ENCODE measurements at places on chromosomes 1 and 21. TPM values are rescaled to one million over a fixed set of nuclear protein-coding genes. Genes with fewer than 3 reads are reported as not detected.
A peak's percentile ranks its signal among the peaks of the same experiment; 100 is the strongest.

Gene C1QB
- total RNA-seq = not detected

Gene NHLH1
- total RNA-seq = not detected

Gene NTMT2
- total RNA-seq = not detected

Gene TMPRSS15
- total RNA-seq = not detected

GRCh38 chr1:110890474-110891196, 17.7 kb downstream of the CD53 start:
- DNase-seq = no peak

Gene CYP4Z1
- not detected for total RNA-seq

DNA sequence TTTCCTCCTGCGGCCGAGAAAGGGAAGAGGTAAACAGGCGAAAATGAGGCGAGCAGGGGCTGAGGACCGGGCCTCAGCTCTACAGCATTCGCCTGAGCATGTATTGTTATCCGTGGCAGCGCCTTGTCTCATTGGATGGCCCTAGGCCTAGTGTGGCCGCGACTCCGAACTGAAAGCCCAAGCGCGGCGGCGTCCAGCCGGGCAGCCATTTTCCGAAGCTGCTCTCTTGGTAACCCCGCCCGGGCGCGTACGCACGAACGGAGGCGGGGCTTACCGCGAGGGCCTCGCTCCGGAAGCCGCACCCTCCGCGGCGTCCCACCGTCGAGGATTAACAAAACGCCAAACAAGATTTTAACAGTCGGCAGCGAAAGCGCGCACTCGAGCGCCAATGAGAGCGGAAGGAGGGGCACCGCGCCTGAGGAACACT, 797 bp upstream of the USP1 start:
- DNase-seq = peak; percentile 99

Gene COL9A2
- total RNA-seq = 0.89 TPM

GRCh38 chr1:191953526-191953925, 204.7 kb upstream of the RGS18 start:
- no peak for DNase-seq

- DNase-seq = no peak
Measured at GRCh38 chr1:91171898-91172297, 150.1 kb upstream of the ZNF644 start.

DNA sequence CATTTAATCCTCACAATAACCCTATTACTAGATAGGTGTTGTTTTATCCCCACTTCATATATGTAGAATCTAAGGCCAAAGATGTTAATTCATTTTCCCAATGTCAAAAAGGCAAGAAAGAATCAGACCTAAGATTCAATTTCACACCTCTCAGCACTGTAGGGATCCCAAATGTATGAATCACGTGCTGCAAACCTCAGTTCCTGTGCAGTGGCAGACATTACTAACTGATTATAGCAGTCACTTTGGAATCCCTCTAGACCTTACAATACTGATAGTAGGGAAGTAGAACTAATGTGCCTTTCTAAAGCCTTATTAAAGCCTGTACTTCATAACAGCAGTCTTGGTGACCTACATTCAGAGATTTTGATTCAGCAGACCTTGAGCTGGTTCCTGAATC, 2.3 kb downstream of the C1orf87 start:
- peak; percentile 42 for DNase-seq

DNA sequence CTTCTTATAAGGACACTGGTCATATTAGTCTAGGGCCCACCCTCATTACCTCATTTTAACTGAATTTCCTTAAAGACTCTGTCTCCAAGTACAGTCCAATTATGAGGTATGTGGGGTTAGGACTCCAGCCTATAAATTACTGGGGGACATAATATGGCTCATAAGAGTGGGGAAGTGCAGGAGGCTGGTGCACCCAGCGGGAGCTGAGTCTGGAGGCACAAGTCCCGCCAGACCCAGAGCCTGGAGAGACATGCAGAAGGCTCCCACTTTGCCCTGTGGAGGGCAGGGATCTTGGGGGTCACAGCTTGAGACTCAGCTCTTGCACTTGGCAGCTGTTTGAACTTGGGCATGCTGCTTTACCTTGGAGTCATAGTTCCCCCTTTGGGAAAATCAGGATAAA, 250.4 kb downstream of the RHOU start:
- DNase-seq = no peak

DNA sequence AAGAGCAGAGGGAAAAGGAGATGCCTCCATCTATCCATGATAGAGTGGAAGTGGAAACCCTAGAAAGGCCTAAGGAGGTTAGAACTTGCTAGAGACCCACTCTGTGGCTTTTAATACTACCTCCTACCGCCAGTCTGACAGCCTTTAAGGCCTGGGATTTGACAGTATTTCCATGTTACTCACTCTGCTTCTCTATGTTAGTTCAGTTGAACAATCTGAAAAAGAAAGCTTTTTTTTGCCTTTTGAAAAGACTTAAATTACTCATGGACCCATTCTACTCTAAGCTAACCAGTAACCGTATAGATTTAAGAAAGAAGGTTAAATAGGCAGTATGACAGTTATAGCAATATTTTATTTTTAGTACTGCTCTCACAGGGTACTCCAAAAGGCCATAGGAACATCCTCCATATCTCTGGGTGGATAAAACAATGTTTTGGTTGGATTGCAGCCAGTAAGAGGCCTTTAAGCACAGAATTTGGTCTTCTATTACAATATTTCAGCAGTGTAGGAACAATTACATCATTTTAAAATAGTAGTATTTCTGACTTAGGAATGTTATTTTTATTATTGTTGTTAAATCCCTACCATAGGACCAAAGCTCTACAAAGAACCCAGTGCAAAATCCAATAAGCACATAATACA, 15.9 kb upstream of the GPR25 start:
- DNase-seq = no peak

- DNase-seq = peak; percentile 78
Measured at GRCh38 chr1:97340951-97341350, 579.9 kb downstream of the DPYD start.

- DNase-seq = peak; percentile 38
Measured at GRCh38 chr21:33451634-33452071, 28.1 kb downstream of the TMEM50B start.

DNA sequence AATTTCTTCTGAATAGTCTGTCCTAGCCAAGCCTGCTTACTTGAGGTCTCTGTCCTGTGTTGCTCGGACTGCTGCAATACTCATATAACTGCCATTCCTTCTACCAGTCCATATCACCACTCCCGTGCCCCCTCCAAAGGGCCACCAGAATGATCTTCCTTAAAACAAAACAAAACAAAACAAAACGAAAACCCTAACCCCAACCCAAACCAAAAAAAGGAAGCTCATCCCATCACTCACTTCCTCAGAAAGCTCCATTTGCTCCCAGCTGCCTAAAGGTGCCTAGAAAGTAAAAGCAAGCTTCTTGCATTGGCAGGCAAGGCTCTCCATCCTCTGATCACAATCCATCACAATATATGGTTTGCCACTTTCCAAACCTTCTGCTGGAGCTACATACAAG, 20.3 kb downstream of the USP24 start:
- no peak for DNase-seq

DNA sequence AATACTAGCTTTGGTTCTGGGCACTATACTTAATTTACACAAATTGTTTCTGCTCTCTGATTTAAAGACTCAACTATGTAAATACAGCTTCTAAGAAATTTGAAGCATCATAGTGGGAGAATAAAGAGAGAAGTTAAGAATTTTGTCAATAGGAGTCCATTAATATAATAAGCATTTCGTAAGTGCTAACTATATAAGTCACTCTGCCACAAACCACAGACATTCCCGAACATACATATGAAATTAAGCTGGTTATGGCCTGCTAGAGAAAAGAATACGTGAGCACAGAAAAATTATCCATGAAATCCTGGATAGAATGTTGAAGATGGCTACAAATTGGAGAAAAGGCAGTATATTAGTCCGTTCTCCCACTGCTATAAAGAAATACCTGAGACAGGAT, 526.2 kb downstream of the MRPL39 start:
- DNase-seq = no peak

DNA sequence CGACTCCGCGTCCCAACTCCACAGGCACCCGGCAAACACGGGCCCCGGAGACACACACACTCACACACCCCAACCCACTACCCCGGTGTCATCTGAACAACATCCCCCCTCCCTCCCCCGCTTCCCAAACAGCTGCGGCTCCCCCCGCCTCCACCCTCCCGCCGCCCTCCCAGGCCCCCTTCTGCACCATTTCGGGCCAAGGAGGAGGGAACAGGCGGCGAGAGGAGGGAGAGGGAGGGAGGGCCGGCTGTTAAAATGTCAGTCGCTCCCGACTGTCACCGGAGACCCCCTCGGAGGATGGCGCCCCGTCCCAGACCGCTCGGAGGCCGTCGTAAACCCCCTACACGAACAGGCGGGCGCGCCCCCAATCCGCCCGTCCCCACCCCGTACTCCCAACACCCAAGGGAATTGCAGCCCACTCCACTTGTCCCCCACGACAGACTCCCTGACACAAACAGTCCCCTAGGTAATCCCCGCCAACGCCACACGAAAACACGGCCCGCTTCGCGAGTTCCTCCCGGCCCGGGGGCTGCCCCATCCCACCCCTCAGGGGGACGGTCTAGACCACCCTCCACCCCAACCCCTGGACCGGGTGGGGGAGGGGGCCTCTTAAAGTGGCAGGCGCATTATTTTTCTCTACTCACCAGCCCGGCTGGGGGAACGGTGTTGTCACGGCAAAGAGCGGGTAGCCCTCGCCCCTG, 583 bp downstream of the MEF2D start:
- peak; percentile 64 for DNase-seq

Gene KIF14
- total RNA-seq = 5.4 TPM

Gene SHE
- total RNA-seq = not detected

Gene SH3BGR
- total RNA-seq = 4.4 TPM

Gene RIMS3
- not detected for total RNA-seq

GRCh38 chr1:219031809-219032208, 141.9 kb upstream of the LYPLAL1 start:
- no peak for DNase-seq

Gene LORICRIN
- not detected for total RNA-seq

- no peak for DNase-seq
Measured at GRCh38 chr21:28725396-28725795, 267.3 kb downstream of the LTN1 start.

Gene ZMYND12
- 3.2 TPM for total RNA-seq

GRCh38 chr1:23634518-23634839, 57.1 kb upstream of the RPL11 start:
- DNase-seq = no peak

GRCh38 chr1:151611288-151611790, 511 bp upstream of the SNX27 start:
- peak; percentile 86 for DNase-seq

Gene PYHIN1
- not detected for total RNA-seq

Gene OR6K3
- total RNA-seq = not detected

GRCh38 chr1:81233591-81233990, 567.1 kb upstream of the ADGRL2 start:
- DNase-seq = no peak

Gene SHISA4
- 42.4 TPM for total RNA-seq

DNA sequence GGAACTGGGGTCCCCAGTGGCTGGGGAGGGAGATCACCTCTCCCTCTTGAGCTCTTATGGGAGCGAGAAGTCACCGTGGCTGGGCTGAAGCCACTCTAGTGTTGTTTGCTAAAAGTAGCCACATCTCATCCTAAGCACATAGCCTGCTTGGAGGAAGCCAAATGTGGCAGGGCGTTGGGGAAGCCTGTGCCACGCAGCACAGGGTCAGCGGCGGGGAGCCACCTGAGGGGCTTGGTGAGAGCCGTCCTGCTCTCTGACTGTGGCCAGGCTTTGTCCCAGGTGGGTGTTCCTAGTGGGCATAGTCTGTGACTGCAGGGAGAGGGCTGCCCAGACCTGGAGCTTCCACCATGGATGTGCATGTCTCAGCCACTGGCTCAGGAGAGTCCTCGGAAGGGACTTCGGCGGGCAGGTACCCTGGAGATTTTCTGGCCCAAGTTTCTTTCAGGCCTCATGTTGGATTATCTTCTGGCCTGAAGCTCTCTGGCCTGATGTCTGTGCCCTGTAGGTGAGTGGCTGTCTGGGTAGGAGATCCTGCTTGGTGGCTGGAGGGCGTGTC, 38.9 kb downstream of the MORN1 start:
- DNase-seq = no peak

DNA sequence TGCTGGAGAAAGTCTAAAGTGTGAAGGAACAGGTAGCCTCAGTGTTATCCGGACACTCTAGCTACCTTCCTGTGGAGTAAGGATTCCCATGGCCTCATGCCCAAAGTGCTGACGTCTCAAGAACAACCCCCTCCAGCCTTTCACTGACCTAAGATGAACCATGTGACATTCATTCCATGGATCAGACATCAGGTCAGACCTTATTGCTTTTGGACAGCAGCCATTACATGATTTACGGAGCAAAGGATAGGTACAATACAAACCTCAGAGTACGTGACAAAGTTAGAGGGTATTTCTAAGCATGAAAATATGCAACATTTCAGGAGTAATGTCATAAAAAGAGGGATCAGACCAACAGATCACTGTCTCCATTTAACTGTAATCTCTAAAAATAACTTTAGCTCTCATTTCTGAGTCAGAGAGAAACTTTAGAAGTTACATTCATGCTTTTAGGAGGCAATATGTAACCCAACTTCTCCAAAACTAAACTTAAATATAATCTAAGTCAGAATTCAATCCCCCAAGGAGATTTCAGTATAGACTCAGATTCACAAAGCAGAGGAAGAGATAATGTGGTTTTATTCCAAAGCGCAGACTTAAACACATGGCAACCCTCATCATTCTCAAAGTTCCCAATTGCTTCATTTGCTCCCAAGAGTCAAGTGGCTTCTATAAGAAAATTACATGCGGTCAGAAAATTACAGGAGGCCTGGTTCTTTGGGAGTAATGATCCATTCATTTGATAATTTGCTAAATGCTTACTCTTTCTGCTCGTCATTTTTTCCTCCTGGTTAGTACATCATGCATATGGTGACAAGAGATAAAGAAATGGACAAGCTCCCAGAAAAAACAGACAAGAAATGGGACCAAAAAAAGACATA, 280.4 kb downstream of the SETD4 start:
- peak; percentile 75 for DNase-seq

DNA sequence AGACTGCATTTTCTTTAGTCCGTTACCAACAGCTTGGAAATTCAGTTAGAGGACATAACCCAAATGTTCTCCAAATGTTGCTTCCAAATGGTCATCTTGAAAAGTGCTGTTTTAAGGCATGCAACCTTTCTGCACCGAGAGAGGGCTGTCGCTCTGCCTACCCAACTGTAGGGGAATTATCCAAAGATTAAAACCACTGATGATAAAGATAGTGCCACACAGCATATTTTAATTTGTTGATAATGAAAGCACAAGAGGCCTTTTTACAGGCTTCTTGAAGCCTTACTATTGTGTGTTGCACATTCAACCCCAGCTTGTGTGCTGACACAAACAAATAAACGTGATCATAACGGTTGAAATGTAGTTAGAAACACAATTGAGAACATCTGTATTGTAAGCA, 121.5 kb downstream of the LMO4 start:
- no peak for DNase-seq

DNA sequence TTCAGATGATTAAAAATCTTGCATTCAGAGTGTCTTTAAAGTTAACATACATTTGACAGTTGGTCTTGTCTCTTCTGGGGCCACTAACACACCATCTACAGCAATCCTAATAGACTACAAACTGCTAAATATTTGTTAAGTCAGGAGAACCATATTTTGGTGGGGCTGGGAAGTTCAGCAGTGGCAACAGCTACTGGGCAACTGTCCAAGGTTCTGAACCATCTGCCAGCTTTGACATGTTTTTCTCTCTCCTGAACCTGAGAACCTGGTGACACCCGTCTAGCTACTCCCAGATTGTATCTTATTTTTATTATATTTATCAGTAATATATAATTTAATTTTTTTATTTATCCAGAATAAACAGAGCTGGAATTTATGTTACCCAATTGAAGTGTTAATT, 199.0 kb upstream of the DPYD start:
- peak; percentile 27 for DNase-seq
